ENCODE measurements at places on chromosomes 5 and 9.
A peak's percentile ranks its signal among the peaks of the same experiment; 100 is the strongest.

DNA sequence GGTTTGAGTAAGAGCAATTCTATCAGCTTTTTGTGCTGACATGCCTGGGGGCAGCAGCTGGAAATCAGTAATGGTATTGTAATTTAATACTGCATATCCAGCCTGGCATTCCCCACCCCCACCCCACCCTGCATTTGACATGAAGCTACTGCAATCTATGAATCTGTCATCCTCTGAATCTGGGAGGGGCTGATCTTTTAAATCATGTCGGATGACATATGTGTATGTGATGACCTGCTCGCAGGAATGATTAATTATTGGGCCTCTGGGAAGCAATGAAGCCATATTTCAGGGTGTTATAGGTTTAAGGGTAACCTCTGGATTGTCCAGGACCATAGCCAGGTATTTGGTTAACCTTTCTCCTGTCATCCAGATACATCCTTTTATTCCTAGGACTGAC is 64.6 kb upstream of the RASGRF2 start:
- DNase-seq = no peak

DNA sequence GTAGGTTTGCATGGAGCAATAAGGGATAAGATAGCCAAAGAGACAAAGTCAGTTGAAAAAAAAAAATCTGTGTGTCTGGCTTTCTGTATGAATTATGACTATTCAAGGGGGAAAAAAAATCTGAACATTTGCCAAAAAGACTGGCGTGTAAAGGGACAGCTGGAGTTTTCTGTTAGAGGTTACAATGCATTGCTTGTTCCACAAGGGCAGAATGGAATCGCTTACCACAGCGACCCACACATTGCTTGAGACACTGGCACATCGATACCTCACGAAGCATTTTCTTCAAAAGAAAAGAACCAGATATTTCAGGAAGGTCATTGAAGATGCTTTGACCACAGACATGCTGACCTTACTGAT is 327.8 kb downstream of the TMEM167A start:
- DNase-seq = no peak

GRCh38 chr5:59830536-59831200 is 62.9 kb downstream of the PDE4D start:
- no peak for DNase-seq

GRCh38 chr9:18710065-18710464 is 236.1 kb downstream of the ADAMTSL1 start:
- peak; percentile 55 for DNase-seq

DNA sequence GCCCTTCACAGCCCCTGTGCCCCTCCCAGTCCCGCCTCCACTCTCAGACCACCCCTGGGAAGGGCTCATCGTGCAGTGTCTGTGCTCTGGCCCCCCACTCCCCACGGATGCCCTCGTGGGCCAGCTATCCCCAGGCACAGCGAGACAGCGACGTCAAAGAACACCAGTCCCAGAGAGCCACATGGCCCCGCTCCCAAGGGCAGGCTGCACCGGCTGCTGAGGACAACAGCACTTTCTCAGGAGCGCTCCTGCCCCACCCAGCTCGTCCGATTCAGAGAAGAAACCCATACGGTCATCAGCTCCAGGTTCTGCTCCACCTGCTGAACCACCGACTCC is 4.8 kb upstream of the SNAPC4 start:
- no peak for DNase-seq

DNA sequence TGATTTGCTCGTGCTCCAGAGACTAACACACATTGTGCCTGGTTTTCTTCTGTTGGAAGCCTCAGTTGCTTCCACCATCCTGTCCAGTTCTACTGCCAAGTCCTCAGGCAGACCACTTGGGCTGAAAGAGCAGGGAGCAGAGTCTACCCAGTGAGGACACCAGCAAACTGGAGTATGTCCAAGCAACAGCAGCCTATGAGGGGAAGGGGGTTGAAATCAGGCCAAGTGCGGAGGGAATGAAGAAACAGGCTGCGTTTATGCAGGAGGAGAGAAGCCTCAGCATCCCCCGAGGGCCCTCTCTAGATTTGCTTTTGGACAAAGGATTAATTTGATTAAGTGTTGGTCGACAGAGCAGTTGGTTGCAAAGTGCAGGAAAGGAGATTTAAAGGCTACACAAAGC is 14.5 kb downstream of the DOCK2 start:
- DNase-seq = no peak

GRCh38 chr5:131441184-131441583 is 177.3 kb downstream of the CDC42SE2 start:
- no peak for DNase-seq

GRCh38 chr9:98037357-98037756 is 19.2 kb upstream of the NANS start:
- DNase-seq = no peak

- DNase-seq = no peak
Measured at GRCh38 chr5:36444582-36445418, 143.1 kb upstream of the RANBP3L start.

- DNase-seq = no peak
Measured at GRCh38 chr5:128528637-128529255, 9.3 kb downstream of the FBN2 start.

DNA sequence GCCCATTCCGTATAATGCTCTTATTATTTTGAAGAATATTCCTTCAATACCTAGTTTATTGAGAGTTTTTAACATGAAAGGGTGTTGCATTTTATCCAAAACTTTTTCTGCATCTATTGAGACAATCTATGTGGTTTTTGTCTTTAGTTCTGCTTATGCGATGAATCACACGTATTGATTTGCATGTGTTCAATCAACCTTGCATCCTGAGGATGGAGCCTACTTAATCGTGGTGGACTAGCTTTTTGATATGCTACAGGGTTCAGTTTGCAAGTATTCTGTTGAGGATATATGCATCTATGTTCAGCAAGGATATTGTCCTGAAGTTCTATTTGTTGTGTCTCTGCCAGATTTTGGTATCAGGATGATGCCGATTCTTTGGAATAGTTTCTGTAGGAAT is 1070.3 kb upstream of the CDH18 start:
- DNase-seq = no peak

DNA sequence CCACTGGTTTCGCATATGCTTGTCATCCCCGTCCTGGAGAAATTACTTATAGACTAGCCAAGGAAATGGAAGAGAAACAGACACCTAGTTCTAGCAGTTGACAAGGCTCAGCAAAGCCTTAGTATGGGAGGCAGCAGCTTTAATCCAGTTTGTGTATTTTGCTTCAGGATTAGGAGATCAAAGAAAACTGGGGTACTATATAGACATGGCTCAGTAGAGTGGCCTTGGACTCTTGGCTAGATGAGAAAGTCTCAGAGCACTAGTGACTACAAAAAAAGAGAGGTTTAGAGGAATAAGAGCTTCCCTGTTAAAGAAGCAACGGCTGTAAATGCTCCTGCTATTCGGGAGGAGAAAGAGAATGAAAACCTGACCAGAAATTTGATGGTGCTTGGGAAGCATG is 349.1 kb downstream of the CTNND2 start:
- no peak for DNase-seq

DNA sequence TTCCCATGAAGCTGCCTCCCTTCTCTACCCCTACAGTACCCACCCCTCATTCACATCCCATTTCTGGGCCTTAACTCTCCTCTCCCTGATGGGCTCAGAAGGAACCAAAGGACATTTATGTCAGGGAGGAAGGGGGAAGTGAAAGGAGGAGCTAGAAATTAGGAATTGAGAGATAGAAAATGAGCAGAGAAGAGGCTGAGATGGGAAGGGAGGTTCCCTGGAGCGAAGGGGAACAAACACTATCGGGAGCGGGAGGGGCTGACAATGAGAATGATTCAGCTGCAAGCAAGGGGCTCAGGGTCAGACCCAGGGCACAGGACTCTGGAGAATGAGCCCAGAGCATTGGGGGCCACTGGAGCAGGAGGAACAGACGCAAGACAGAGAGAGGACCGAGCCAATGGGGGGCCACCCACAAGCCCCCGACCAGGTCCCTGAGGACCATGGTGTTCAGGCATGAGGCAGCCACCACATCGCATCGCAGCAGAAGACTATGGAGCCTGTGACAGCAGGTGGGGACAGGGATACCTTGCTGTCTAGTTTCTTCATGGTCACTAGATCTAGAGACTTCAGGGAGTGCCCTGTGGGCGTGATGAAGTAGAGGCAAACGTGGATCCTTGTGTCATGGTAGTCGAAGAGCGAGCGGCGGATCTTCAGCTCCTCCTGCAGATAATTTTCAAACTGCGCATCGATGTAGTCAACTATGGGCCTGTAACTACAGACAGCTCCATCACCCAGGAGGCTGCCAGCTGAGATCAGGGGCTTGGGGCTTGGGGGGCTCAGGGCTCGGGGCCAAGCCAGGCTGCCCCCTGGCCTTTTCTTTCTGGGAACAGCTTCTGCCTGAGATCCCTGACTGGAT is 13.6 kb downstream of the SEPTIN8 start:
- peak; percentile 28 for DNase-seq

- DNase-seq = no peak
Measured at GRCh38 chr5:113723021-113723420, 209.5 kb downstream of the YTHDC2 start.

GRCh38 chr9:132472199-132472598 is 62.2 kb downstream of the CFAP77 start:
- no peak for DNase-seq

DNA sequence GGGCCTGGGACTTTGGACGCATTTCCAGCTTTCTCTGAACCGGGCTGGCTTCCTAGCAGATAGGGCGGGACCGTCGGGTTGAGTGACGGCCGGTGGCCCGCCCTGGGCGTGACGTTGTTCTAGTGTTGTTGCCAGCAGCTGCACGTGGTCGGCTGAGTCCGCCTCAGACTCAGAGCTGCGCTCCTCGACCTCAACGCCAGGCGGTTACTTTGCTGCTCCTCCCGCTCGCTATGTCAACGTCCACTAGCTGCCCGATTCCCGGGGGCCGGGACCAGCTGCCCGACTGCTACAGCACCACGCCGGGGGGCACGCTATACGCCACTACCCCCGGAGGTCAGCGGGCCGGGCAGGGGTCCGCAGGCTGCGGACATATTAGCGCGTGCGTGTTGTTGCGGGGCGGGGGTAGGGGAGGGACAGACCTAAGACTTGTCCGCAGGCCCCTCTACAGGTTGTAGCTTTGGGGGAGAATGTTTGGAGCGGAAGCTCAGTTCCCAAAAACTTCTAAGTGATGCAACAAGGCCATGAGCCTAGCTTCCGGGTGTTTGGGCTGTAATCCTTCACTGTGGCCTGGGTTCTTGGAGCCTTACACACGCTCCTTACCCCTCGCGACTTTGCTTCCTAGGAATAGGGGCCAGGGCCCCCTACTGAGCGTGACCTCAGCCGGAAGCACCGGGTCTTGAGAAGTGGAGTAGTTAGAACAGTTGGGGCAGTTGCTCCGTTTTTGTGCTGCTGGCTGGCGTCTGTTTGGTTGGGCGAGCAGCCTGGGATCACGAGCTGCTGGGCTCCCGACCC is at the start of gene EIF4EBP3:
Gene EIF4EBP3, plus strand, starts transcription at position 155 of the 792 bp plus-strand sequence. Its CDS starts 76 bp downstream, at position 231.
- DNase-seq = peak; percentile 99

GRCh38 chr5:15384176-15384575 is 115.8 kb upstream of the FBXL7 start:
- DNase-seq = peak; percentile 46

DNA sequence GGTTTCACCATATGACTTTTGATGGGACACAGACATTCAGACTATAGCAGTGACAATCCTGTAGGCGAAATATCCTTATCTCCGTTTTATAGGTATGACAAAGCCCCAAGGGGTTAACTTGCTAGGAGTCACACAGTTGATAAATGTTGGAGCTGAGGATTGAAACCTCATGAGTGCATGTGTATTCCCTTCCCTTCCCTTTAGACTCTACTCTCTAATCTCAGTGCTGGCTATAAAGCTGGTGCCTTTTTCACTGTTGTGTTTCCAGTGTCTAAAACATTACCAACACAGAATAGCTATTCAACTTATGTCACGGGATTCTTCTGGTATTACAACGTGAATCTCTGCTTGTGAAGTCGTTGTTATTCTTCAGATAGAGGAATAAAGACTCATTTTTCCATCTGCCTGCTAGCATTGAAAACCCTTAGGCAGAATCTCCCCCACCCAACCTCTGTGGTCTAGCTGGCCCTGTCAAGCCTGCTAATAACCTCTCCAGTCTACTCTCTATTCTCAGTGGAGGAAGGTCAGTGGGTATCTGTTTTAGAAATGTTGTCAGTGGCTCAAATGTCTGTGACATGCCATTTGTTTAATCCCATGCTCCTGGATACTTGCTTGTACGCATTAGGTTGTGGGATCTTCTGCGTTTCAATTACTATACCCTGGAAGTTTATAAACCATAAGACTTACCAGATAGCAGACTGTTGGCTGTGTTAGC is 121.2 kb downstream of the TLE4 start:
- DNase-seq = no peak

DNA sequence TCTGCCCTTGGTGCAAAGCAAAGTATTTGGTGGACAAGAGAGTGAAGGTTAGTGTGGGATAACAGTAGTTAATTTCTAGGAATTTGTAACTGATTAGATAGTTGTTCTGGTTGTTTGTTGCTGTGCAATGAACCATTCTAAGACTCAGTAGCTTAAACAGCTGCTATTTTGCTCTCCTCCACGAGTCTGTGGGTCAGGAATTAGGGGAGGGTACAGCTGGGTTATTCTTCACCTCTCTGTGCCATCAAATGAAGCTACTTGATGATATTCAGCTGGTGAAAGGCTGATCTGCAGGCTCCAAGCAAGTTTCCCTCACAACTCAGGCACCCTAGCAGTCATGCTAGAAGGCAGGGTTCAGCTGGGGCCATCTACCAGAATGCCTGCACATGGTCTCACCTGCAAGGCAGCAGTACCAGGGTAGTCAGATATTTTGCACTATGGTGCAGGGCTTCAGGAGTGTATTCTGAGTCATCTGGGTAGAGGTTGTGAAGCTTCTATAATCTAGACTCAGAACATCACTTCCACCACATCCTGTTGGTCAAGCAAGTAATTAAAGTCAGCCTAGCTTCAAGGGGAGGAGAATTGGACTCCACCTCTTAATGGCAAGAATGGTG is 159.5 kb upstream of the SLC28A3 start:
- DNase-seq = no peak

DNA sequence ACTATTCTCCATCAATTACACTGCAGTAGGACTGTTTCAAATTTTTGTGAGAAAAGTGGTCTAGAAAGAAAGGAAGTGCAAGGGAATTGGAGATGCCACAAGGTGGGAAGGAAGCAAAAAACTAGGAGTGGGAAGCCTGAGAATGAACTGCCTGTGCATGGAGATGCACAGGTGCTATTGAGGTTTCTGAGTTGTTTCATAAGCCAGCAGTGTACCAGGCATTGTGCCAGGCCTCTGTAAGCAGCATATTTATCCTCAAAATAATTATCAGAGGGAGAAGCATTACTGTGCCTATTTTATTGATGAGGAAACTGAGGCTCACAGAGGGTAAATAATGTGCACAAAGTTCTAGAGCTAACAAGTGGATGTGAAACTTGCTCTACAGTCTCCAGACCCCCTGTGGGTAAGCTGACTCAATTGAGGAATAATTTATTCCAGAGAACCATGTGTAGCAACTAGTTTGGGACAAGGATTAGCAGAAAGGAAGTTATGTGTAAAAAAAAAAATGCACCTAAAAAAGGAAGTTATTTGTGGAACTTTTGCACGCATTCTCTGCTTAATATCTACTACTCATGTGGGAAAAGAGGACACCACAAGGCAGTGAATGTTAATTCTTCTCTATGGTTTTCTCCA is 96.7 kb downstream of the SNCAIP start:
- DNase-seq = no peak

GRCh38 chr5:9324348-9325077 is 221.4 kb downstream of the SEMA5A start:
- DNase-seq = no peak

Measured in endodermal cell (in vitro differentiated cells).